SJCRH30 (cell line): ENCODE measurements at places on chromosomes 16 and 17.

GRCh38 chr16:11700264-11701029, 32.2 kb downstream of the SNN start:
- DNase-seq, result no peak

DNA sequence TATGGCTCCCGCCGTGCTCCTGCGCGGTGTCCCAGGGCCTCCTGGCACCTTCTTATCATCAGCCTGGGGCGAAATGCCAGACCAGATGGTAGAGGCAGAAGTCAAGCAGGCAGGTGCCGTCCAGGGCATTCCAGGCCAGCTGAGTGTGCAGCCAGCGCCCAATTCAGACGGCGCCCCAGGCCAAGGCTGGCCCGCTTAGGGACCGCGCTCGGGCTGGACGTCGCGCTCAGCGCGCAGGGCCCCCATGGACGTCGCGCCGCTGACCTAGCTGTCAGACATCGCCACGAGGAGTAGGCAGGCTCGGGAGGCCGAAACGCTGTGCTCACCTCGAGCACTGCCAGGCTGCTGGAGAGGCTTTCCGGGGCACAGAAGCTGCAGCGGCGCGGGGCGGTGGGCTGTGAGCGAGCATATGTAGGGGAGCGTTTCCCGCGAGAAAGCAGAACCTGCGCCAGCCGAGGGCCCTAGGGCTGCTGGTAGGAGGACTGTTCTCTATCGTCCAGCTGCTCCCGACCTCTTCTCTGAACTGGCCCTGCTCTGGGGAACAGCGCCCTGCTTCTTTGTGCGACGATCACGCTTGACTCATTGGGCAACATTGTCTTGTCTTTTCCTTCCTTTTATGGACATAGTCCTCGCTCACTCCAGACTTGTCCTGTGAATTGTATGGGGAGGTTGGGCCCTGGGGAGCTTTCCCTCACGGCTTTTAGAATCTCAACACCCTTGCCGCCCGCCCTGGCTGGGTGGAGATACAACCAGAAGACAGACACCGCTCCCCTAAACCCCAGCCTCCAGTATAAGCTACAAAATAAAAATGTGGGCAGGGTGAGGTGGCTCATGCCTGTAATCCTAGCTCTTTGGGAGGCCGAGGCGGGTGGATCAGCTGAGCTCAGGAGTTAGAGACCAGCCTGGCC, 8.4 kb upstream of the CA4 start:
- no peak for DNase-seq

GRCh38 chr17:50618300-50618699, 16.4 kb upstream of the ABCC3 start:
- DNase-seq, result no peak

- no peak for DNase-seq
These were observed 2231.6 kb downstream of the TP53TG3F start for GRCh38 chr16:35691057-35691456.
